ENCODE measurements at places on chromosomes 12 and 14. TPM values are rescaled to one million over a fixed set of nuclear protein-coding genes. Genes with fewer than 3 reads are reported as not detected.

The APAF1 gene
- 19.7 TPM for total RNA-seq

The KRT6A gene
- not detected for total RNA-seq

The PROX2 gene
- total RNA-seq: not detected

The DTX1 gene
- not detected for total RNA-seq
